ENCODE measurements at places on chromosomes 6 and 20. TPM values are rescaled to one million over a fixed set of nuclear protein-coding genes. Genes with fewer than 3 reads are reported as not detected.
A peak's percentile ranks its signal among the peaks of the same experiment; 100 is the strongest.

The KHDC1L gene
- 0.58 TPM for total RNA-seq

The PBOV1 gene
- total RNA-seq = not detected

- H3K36me3 ChIP-seq = no peaks in the 10 kb centered on the region
- H3K4me1 ChIP-seq = no peaks in the 10 kb centered on the region
- H3K27me3 ChIP-seq = peaks cover 2% of the 10 kb centered on the region
- H3K27ac ChIP-seq = no peak overlapping the region
- no peak for DNase-seq
Observed at GRCh38 chr6:83605517-83605916, 93.2 kb downstream of the PRSS35 start.

- no peaks in the 10 kb centered on the region for H3K27me3 ChIP-seq
- peaks cover 12% of the 10 kb centered on the region for H3K36me3 ChIP-seq
- H3K4me3 ChIP-seq = peak overlapping the region; percentile 25
- peak overlapping the region; percentile 38 for H3K27ac ChIP-seq
- no peak for DNase-seq
Observed at GRCh38 chr6:142887517-142887916, 57.5 kb downstream of the HIVEP2 start.

DNA sequence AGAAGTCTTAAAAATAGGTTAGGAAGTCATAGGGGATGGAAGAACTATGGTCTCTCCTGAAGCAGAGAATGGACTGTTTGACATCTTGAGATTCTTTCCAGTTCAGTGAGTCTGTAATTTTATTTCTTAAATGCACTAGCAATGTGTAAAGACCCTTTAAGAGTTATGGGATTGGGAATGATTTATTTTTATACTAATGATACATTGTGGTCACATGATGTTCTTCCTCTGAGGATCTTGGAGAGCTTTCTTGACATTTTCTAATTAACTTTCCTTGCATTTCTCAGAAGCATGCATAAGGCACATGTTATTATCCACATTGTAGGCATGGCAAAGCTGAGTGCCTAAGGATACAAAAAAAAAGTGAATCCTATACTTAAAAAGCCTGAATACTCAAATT, 507.6 kb upstream of the NRSN1 start:
- no peak overlapping the region for H3K4me3 ChIP-seq
- no peaks in the 10 kb centered on the region for H3K27me3 ChIP-seq
- H3K27ac ChIP-seq = no peak overlapping the region
- DNase-seq = no peak
- H3K36me3 ChIP-seq = no peaks in the 10 kb centered on the region

- no peak for DNase-seq
- no peaks in the 10 kb centered on the region for H3K4me1 ChIP-seq
- H3K27ac ChIP-seq = no peak overlapping the region
- no peaks in the 10 kb centered on the region for H3K27me3 ChIP-seq
- H3K4me3 ChIP-seq = no peak overlapping the region
- no peaks in the 10 kb centered on the region for H3K36me3 ChIP-seq
Observed at GRCh38 chr6:164478426-164478825, 831.0 kb downstream of the C6orf118 start.
